ENCODE measurements at places on chromosomes 12 and 14.

GRCh38 chr12:44531320-44531971 is 344.7 kb downstream of the NELL2 start:
- DNase-seq = no peak

- no peak for DNase-seq
Observed at GRCh38 chr12:28536088-28536487, 345.8 kb downstream of the CCDC91 start.

- DNase-seq = no peak
Observed at GRCh38 chr14:54650959-54651351, 84.0 kb downstream of the SAMD4A start.

- peak; percentile 91 for DNase-seq
Observed at GRCh38 chr12:48957141-48958048, at the start of gene ARF3. ARF3 (minus strand) TSS chr12:48957487; CDS start chr12:48941095, 16,392 bp downstream.

DNA sequence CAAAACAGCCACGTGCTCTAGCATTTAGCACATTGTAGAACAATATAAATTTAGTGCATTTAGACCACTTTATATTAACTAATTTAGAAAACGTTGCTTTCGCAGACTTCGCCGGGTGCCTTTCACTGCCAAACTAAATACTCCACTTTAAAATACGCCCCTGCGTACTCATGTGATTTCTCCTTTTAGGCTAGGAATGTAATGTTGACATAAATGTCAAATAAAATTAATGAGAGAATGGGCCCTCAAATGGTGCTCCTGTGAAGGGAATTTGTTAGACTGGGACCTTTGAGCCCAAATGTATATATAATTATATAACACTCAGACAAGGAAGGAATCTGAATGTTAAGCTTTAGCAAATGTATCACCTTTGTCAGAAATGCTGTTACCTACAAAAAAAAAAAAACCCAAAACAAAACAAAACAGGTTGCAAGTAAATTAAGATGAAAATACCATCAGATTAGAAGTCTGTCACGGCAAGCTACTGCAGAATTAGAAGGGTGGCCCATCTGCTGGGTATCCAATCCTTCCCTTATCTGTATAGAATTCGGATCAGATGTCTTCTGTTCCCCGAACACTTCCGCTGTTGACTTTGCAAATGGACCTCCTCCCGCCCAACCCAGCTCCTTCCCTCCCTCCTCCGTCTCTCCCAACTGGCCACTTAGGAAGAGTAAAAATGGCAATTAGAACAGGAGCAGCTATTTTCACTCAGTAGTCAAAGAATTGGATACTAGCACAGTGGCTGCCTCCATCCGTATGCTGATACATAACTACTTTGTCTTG is 159.3 kb upstream of the FOXN3 start:
- no peak for DNase-seq

DNA sequence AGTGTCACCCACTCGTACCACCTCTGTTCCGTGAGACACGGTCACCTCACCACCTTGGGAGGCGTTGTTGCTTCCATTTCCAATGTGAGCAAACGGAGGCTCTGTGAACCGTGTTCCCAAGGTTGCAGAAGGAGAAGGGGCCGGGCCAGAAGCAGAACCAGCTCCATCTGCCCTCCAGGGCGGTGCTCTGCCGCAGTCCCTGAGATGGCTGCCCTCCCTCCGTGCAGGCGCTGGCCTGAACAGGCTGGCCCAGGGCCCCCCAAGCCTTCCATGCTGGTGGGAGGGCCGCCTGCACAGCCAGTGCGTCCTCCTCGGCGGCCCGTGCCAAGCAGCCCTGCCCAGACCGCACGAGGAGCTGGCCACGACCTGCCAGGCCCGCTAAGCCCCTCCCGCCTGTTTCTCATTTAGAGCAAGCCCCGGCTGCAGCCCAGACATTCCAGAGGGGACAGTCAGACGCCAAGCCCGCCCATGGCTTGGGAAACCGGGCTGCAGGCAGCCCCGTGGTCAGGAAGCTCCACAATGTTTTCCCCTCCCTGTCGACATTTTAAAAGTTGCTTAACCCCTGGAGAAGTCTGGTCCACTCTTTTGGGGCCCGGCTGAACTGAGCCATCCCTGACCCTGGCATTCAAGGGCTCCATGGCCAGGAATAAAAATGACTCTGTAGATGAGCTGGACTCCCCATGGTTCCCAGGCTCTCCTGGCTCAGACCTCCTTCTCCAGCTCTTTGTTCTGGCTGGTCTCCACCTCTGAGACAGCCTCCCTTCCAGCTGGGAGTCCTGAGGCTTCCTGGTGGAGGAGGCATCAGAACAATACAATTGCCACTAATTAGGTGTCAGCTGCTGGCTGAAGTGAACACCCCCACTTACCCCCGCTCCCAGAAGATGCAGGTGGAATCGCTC is 236.0 kb downstream of the BCL11B start:
- DNase-seq = no peak

- DNase-seq = no peak
Observed at GRCh38 chr14:93120517-93120916, 4.8 kb upstream of the ITPK1 start.

GRCh38 chr12:46198913-46199312 is 69.9 kb downstream of the SLC38A1 start:
- peak; percentile 67 for DNase-seq

GRCh38 chr12:54428050-54429013 is 9.3 kb upstream of the ITGA5 start:
- DNase-seq = no peak

DNA sequence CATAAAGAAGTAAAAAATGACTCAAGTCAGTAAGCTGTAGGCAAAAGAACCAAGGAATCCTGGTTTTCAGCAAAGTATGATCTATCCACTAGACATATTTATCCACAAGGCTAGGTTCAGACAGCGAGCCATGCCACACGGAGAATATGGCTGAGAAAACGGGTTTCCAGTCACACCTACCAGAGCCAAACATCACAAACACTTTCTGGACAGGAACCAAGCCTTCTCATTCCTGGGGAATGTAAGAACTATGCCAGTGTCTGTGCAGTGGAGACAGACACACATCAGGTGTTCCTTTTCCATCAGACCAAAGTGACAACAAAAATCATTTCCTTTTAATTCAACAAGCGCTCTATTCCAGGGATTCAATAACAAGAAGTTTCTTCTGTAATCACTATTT is 41.1 kb downstream of the AREL1 start:
- no peak for DNase-seq

DNA sequence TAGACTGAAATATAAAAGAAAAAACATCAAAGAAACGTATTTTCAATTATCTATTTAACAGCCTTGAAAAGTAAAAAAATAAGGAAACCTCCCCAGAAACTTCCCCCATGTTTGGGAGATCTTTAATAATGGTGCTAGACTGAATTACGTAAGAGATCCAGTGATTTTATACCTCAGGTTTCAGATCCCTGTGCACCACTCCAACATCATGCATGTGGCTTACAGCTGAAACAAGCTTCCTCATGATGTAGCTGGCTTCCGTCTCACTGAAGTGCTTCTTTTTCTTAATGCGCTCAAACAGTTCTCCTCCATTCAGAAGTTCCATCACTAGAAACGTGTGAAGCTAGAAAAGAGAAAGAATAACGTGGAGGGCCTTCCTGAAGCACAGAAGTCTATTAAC is 78.0 kb upstream of the TTC7B start:
- DNase-seq = no peak

GRCh38 chr12:77047341-77048109 is 17.8 kb downstream of the E2F7 start:
- no peak for DNase-seq

GRCh38 chr12:43316520-43316919 is 235.5 kb downstream of the ADAMTS20 start:
- no peak for DNase-seq

GRCh38 chr14:77007975-77008421 is 20.5 kb downstream of the IRF2BPL start:
- no peak for DNase-seq

DNA sequence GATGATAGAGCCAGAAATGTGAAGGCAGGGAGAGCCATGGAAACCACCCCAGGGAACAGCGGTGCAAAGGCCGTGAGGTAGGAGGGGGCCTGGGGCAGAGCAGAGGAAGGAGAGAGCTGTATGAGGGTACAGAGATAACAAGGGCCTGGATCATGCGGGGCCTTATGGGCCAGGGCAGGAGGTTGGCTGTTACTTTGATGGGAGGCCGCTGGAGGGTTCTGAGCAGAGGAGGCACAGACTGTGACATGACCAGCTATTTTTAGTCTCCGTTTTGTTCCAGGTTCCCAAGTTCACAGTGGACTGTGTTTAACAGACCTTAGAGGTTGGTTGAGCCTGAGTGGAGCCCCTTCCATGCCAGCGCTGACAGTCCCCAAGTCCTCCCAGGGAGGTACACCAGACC is 118.6 kb downstream of the GCH1 start:
- DNase-seq = no peak

DNA sequence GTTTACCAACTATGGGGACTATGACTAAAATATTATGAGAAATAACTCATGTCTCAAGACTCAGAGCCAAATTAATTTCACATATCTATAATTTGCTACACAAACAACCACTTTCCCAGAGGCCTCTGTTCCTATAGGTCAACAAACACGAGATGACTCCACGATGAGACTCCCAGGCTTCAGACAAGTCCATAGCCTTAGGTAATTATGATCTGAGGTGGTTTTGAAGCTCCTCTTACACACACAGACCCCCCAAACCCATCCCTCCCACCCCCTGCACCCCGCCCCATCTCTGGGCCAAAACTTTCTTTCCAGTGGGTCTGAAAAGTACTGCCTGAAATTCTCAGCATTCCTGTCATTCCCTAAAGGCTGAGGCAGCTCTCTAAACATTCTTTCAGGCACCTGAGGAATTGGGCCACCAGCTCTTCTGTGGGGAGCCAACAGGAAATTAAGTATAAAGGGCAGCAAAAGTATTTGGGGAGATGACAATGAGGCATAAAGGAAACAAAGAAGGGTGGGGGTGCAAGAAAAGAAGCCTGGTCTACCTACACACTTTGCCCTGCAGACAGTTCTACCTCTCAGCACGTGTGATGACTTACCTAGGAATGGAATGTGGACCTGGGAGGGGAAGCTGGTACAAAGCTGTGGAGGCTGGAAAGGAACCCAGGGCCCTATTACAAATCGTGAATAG is 143.6 kb downstream of the PAWR start:
- DNase-seq = no peak

DNA sequence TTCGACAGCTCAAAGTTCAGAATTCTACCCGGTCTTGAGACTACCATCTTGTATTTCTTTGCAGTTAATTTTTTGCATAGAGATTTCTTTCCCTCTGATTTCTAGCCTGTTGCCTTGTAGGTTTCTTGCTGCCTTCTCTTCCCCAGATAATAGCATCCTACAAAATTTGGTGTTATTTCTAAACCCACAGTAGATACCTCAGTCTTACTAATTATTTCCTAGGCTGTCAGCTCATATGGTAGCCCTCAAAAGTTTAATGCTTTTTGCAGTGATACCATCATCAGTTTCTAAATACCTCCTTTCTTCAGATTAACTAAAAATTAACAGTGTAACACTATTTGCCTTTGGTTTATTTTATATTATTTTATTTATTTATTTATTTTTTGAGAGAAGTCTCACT is 61.9 kb upstream of the TMPO start:
- no peak for DNase-seq

- DNase-seq = no peak
Observed at GRCh38 chr12:112496496-112496895, 77.7 kb downstream of the PTPN11 start.

GRCh38 chr14:69094481-69094880 is 58.4 kb downstream of the DCAF5 start:
- no peak for DNase-seq

GRCh38 chr14:89672636-89673511 is 255.8 kb upstream of the FOXN3 start:
- no peak for DNase-seq

- peak; percentile 89 for DNase-seq
Observed at GRCh38 chr12:124940393-124941169, 26.1 kb upstream of the UBC start.

DNA sequence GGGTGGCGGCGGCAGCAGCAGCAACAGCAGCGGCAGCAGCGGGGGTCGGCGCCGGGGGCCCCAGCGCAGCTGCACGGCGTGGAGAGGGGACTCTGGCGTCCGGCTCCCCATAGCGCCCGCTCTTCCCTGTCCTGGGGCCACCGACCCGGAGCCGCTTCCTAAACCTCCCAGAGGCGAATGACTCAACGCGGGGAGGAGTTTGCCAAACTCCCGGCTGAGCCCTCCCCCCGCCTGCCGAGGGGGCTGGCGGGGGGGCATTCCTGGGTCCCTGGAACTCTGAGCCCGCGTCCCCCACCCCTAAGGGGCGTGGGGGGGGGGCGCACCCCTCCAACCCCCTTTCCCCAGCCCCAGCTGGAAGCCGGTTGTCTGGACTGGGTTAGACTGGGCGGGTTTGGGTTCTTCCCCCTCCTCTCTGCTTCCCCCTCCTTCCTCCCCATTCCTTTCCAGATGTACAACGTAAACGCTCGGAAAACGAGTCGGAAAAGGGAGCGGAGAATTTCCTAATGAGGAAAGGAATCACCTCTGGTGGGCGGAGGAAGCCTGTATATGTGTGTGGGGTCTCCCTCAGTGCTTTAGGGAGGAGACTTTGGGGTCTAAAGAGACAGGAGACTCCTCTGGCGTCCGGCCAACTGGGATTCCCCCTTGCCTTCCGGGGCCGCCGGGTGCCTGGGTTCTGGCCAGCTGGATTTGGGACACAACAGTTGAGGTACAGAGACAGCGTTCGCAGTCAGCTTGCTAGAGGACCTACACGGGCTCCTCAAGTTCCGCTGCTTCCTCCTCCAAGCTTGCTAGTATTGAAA is at the start of gene ITGA5:
TSS of gene ITGA5 (minus strand) at position 179 of the 800 bp plus-strand sequence. CDS start at position 111, 68 bp downstream.
- no peak for DNase-seq

GRCh38 chr12:58395470-58395869 is 454.1 kb downstream of the ATP23 start:
- DNase-seq = no peak

DNA sequence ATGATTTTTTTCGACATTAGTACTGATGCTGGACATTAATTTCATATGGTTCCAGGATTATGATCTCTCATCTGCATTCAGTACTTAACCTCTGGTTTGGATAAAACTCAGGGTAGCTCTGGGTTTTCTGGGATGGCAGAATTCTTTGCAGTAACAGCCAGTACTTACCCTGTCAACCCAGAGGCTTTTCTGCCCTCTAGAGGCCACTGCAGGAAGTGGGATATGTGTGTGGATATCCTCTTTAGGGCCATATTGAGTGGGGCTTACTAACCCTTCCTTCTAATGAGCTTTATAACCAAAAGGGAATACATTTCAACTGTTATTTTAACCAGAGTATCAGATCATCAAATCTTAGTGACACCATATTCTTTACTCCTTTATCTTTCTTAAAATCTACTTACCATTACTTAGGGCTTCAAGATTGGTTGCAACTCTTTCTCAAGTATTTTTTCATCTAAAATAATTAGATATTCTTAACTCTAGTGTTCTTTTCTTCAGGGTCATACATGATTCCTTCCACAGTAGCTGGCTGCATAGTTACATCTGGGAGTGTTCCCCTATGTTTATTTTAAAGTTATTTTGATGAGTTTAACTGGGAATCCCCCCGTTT is 488.0 kb upstream of the STXBP6 start:
- DNase-seq = peak; percentile 48

- DNase-seq = no peak
Observed at GRCh38 chr14:79050787-79051727, 880.9 kb downstream of the NRXN3 start.
